ENCODE measurements at places on chromosomes 1 and 21. TPM values are rescaled to one million over a fixed set of nuclear protein-coding genes. Genes with fewer than 3 reads are reported as not detected.

Gene C8A
- total RNA-seq, result not detected

Gene MX1
- 162 TPM for total RNA-seq

Gene LCA5L
- total RNA-seq, result 0.32 TPM

Gene DTL
- total RNA-seq, result 114 TPM

Gene BLACAT1
- 0.32 TPM for total RNA-seq

Gene NHLH1
- 0.32 TPM for total RNA-seq

Gene KRTAP19-3
- not detected for total RNA-seq

Gene PTPN14
- total RNA-seq, result 4.3 TPM

Gene CD1B
- total RNA-seq, result not detected

Gene KIRREL1
- 0.21 TPM for total RNA-seq

Gene UBXN10
- total RNA-seq, result 0.41 TPM

Gene IFI44L
- 52.1 TPM for total RNA-seq

Gene IGSF5
- total RNA-seq, result not detected

Gene ZNF593OS
- not detected for total RNA-seq

Gene MRPS21
- 86.4 TPM for total RNA-seq

Gene F13B
- total RNA-seq, result not detected

Gene VWA1
- 0.56 TPM for total RNA-seq

Gene GBP7
- not detected for total RNA-seq

Gene ANGPTL7
- not detected for total RNA-seq

Gene SH2D5
- total RNA-seq, result 0.51 TPM

Gene UBE2U
- total RNA-seq, result not detected

Gene BNIPL
- 0.98 TPM for total RNA-seq

Gene FAM151A
- total RNA-seq, result not detected

Gene BMP8B
- 0.21 TPM for total RNA-seq

Gene CCDC17
- 1.6 TPM for total RNA-seq
